DMS79 treated with DMSO at 0.1 percent for 48 hours (cell line): ENCODE measurements at places on chromosomes 7 and 10.
A peak's percentile ranks its signal among the peaks of the same experiment; 100 is the strongest.

- DNase-seq: peak; percentile 72
Observed at GRCh38 chr7:151550656-151551286, 31.1 kb upstream of the RHEB start.

DNA sequence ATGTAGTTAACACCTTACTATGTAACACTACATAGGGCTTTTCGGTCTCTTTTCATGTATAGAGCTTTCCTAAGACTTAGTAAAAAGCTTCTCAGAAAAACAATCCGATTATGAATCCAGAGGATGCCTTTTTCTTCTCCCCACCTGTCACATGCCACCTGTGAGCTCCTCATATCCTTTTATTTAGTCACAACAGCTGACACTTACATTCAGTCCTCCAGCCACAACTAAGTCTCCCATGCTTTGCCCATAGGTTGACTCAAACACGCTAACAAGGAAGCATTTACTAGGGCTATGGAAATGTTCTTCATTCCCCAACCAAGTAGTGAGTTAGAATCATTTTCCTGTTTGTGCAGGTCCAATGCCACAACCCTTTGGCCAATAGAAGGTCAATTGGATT is 7.9 kb downstream of the ENO4 start:
- no peak for DNase-seq

DNA sequence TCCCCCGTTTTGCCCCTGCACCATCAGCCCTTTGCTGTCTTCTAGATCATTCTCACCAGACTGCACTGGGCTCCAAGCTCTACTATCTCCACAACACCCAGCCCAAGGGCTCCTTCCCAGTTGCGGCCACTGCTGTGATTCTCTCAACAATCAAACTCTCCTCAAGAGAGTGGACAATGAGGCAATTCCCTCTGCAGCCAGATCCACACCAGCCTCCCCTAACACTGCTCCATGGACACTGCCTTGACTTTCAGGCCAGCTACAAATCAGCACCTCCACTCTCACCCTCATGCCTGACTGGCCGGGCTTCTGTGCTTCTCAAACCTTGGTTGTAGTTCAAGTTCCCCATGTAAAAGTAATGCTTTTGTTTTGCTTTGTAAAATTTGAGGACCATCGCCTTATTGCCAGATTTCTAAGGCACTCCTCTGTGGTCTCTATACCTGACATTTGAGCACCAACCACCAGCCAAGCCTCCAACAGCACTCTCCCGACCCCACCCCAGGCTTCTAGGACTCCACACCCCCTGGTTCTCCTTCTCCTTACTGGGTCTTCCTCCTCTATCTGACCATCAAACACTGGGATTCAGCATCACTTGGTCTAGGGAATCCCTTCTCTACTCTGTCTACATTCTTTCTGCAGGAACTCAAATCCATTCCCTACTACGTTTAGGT is 45.4 kb downstream of the PPIF start:
- no peak for DNase-seq

DNA sequence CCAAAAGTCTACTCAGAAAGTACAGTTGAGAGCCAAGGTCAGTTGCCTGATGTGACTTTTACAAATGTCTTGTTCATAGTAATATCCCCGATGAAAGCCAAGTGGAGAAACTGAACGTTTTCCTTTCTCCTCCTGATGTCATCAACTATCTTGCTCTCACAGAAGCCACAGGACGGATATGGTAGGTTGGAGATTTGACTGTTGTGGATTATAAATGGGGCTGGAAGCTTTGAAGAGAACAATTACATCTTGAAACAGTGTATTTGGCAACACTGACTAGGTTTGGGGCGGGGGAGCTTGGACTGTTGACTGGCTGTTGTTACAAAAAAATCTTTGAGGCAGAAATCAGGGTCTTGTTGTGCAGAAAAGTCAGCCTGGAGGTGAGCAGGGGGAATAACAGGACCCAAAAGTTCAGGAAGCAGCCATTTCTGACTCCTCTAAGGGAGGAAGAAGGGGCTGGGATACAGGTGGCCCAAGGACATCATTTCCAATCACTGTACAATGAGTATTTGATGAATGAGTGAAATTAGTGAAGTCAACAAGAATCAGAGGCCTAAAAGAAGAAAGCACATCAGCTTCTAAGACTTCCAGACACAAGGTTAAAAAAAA is 24.3 kb downstream of the PLEKHS1 start:
- DNase-seq: no peak

DNA sequence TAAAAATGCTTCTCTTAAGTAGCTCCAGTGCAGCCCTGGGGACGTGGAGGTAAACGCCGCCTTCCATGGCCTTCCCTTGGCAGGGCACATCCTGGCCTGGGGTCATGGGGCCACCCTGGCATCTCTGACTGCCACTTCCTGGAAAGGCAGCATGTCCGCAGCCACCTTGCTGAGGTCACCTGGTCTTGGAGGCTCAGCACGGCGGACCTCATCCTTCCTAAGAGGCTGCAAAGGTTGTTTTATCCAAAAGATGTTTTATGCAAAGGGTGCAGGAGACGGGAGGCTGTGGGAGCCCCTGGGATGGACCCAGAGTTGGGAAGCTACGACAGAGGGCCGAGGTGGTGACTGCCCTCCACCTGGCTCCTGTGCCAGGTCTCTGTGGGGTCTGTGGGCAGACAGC is 106.0 kb downstream of the TCERG1L start:
- DNase-seq: no peak

- no peak for DNase-seq
Observed at GRCh38 chr7:18666107-18666728, 170.7 kb downstream of the HDAC9 start.

DNA sequence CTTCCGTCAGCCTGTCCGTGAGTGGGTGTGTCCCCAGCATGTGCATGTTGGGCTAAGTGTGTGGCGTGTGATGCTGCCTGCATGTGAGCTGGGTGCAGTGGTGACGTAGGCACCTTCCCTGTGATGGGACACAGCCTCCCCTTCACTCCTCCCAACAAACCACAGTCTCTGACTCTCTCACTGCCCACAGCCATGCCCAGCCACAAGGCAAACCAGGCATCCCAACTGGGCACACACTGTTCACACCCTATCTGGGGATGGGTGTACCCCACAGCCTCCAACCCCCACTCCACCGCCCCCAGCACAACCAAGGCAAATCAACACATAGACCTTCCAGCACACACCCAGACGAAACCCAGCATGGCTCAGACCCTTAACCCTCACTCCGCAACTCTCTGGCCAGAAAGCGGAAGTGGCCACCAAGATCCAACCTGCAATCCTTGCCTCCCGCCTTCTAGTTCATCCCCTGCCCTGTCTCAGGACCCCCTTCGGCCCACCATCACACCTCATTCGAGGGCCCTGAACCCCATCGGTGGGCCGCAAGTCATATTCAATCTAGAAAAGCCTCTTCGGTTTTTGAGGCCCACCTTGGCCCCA is 10.4 kb downstream of the PSD start:
- DNase-seq: no peak

- no peak for DNase-seq
Observed at GRCh38 chr10:72291019-72291532, 17.4 kb downstream of the DDIT4 start.

DNA sequence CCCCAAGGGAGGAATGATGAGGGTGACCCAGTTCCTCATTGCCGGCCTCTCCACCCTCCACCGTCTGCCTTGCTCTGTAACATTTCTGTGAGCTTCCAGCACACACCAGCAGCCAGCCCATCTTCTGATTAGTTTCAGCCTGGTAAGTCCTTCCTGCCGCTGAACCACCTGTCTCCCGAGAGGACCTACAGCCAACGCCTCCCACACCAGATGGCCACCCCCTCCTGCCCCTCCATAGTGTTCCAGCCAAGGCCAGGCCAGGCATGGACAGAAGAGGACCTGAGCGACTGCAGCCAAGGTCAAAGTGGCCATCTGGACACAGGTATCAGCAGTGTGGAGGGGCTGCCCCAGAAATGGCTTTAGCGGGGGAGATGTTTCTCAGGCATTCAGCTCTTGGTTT is 170.7 kb upstream of the CTBP2 start:
- no peak for DNase-seq

DNA sequence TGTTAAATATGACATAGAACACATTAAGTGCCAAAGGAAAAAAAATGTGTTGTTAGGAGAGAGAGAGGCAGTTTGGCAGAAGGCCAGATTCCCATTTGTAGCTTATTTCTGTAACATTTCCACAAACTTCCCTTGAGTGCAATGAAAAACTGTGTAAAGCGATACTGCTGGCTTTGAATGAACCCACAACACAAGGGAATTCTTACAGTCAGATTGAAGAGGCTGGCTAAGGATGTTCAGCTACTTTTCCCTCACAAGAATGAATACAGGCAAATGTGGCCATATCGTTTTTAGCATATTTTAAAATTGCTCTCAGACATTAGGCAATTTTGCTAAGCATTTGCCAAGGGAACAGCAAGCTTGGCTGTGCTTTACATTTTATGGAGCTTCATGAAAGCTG is 614.1 kb upstream of the FZD8 start:
- DNase-seq: peak; percentile 0

- DNase-seq: no peak
Observed at GRCh38 chr10:59126261-59126660, 50.2 kb upstream of the PHYHIPL start.

GRCh38 chr10:112461029-112461887 is 14.2 kb downstream of the VTI1A start:
- DNase-seq: no peak
